Body of pancreas (tissue), 4 donors: ENCODE measurements at places on chromosomes 7 and 10. TPM values are rescaled to one million over a fixed set of nuclear protein-coding genes. Genes with fewer than 3 reads are reported as not detected.

DNA sequence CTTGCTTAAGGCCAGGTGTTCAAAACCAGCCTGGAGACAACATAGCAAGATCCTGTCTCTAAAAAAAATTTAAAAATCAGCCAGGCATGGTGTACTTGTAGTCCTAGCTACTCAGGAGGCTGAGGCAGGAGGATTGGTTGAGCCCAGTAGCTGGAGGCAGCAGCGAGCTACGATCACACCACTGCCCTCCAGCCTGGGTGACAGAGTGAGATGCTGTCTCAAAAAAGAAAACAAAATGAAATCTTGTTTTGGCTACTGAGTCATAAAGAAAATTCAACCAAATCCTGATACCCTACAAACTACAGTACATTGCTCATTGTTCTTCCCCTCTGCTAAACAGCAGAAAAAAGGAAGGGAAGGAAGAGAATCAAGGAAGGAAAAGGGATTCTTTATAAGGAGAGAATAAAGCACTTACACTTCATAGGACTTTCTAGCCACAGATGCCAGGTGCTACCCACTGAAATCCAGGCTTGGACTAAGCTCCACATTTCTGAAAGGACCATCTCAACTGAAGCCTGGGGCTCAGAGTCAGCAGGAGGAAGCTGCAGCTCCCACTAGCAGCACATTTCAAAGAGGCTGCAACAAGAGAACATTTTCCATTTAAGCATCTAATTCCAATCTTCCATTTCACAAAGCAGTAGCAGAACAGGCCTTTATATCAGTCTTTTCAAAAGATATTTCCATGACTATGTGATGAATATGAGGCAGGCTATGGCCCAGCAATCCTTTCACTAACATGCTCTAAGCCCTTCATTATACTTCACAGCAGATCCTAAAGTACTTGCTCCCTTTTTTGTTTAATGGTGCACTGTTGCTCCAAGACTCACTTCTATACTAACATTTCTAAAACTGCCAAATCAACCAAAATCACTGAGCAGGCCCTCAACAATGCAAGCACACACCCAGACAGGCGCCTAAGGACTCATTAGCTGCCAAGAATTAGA lies 13.5 kb downstream of the TNPO3 start:
- no peak for DNase-seq

GRCh38 chr10:44950326-44951225 lies 9.0 kb upstream of the RASSF4 start:
- DNase-seq: no peak

DNA sequence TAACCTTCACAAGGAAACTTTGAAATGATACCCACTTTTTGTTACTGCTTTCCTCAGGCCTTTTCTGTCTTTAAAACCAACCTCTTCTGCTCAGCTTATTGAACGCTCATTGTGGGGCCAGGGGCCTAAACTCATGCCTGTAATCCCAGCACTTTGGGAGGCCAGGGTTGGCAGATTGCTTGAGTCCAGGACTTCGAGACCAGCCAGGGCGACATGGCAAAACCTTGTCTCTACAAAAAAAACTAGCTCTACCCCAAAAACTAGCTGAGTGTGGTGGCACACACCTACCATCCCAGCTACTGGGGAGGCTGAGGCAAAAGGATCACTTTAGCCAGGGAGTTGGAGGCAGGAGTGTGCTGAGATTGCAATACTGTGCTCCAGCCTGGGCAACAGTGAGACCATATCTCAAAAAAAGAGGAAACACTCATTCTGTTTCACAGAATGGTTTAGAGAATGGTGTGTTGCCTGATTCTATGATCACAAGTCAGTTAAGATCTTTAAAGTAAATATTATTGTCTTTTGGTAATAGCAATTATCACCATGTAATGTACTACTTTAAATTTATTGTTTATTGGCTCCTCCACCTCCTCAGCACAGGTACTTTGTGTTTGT lies 51.1 kb downstream of the KCTD7 start:
- DNase-seq: no peak

- no peak for DNase-seq
Observed at GRCh38 chr10:52258799-52259425, 55.2 kb upstream of the DKK1 start.

GRCh38 chr10:121566755-121567154 lies 31.5 kb downstream of the FGFR2 start:
- no peak for DNase-seq

The SLC25A28 gene
- total RNA-seq: 15.3 TPM

DNA sequence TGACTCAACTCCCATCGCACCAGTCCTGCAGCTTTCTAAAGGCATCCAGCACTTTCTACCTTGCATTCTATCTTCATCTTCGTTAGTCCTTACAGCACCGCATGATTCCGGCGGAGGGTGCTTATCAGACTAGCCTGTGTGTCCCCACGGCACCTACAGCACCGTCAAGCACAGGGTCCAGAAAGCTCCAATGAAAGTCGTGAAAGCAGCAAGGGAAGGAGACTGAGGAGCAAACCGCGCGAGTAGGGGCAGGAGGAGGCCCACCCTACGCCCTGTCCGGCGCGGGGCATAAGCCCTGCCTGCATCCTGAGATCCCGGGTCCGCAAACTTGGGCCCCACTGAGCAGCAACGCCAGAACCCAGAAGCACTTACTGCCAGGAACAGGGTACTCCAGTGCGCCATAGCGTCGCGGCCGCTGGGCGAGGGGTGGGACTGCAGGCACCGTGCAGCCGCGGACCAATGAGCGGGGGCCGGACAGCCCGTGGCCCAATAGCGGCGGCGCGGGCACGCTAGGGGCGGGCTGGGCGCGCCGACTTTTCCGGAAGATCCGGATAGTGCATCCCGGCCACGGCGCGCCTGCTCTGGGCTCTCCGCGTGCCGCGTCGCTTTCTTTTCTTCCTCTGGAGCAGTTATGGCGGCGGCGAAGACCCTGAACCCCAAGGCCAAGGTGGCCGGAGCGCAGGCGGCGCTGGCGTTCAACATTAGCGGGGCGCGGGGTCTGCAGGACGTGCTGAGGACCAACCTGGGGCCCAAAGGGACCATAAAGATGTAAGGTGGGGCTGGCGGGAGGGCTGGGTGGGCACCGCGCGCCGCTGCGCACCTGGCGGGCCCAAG lies 122.1 kb upstream of the VKORC1L1 start:
- DNase-seq: peak; percentile 91

The VGF gene
- 3.0 TPM for total RNA-seq

- peak; percentile 65 for DNase-seq
Observed at GRCh38 chr7:74449809-74450397, 3.8 kb upstream of the GTF2IRD1 start.

GRCh38 chr10:82982110-82982608 lies 1107.2 kb downstream of the NRG3 start:
- DNase-seq: no peak

GRCh38 chr7:90552521-90552920 lies 43.6 kb upstream of the CDK14 start:
- DNase-seq: no peak

GRCh38 chr10:106582291-106582690 lies 582.2 kb downstream of the SORCS1 start:
- no peak for DNase-seq

DNA sequence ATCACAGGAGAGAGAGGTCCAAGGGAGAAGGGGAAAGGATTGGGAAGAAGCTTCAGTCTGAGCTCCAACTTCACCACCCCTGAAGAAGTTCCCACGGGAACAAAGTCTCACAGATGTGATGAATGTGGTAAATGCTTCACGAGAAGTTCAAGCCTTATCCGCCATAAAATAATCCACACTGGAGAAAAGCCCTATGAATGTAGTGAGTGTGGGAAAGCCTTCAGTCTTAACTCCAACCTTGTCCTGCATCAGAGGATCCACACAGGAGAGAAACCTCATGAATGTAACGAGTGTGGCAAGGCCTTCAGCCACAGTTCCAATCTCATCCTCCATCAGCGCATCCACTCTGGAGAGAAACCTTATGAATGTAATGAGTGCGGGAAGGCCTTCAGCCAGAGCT lies 16.0 kb upstream of the ZSCAN21 start:
- DNase-seq: no peak

GRCh38 chr7:50467817-50468610 lies 17.9 kb upstream of the FIGNL1 start:
- DNase-seq: peak; percentile 86

The FEZF1 gene
- not detected for total RNA-seq

DNA sequence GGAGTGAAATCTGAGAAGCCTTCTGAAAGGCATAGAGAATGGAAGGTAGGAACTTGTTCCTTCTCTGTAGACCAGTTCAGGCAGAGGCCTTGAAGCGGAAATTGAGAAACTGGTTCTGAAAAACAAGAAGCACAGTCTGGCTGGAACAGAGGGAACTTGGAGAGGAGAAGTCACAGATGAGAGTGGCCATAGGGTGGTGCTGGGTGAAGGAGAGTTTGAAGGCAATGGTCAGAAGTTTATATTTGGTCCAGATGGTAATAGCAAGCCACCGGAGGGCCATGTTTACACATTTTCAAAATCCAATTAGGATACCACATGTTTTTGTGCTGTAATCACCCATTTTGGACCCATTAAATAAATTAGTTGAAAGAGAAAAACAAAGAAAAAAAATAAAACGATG lies 692.5 kb downstream of the INHBA start:
- DNase-seq: no peak

The SLC4A2 gene
- total RNA-seq: 147 TPM

The FOXI2 gene
- not detected for total RNA-seq

DNA sequence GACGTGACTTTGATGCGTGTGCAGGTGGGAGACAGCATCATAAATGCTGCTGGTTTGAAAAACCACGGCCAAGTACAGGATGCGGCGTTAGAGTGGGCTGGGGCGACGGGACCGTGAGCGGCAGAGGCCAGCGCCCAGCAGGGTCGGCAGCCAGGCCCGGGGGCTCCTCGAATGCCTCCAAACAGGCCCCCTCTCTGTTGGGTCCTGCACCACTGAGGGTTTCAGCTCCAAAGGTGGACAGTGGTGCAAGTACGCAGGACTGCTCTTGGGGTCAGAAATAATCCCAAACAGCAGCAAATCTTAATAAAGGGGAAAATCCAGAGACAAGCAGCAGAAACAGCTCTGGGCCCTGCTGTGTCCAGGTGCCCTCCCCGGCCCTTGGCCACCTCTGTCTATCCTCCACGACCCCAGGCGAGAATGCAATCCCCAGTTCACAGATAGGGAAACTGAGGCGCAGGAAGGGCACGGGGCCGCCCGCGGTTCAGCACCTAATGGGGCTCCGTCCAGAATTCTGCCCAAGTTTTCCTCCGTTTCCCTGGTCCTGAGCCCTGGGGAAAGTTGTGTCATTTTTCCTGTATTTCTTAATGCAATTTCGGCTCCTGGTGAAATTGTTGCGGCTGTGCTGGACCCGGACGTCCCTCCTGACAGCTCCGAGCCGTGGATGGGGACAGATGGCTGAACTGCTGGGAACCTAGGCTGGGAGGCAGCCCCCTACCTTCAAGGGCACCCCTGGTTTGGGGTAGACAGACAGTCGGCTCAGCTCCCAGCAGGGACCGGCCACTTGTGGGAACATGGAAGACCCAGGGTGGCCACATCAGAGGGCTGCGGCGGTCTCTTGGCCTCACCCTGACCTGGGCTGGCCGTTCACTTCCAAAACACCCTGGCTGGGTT lies 97.4 kb downstream of the FOXL3 start:
- no peak for DNase-seq

- DNase-seq: no peak
Observed at GRCh38 chr10:111275091-111275490, 198.3 kb downstream of the ADRA2A start.

GRCh38 chr7:2645274-2645868 lies 13.6 kb downstream of the TTYH3 start:
- DNase-seq: no peak

The ELN gene
- 92.6 TPM for total RNA-seq

The SEMA4G gene
- total RNA-seq: 12.5 TPM

GRCh38 chr10:95793401-95794045 lies 37.6 kb downstream of the ENTPD1 start:
- no peak for DNase-seq

- DNase-seq: no peak
Observed at GRCh38 chr7:69817841-69818635, 219.8 kb downstream of the AUTS2 start.

The ADAM22 gene
- 3.6 TPM for total RNA-seq

DNA sequence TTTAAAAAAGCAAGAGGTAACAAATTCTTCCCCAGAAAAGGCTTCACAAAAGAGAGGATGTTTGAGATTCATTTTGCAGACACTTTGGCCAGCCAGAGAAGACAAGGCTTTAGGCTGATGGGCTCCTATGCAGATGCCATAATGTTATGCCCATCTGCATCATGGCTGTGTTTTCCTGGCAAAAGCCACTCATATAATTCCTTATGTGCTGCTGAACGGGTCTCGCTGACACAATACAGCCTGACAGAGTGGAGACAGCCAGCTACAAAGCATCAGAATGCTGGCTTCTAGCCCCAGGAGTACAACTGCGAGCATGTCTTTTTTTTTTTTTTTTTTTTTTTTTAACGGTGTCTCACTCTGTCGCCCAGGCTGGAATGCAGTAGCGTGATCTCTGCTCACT lies 1157.4 kb upstream of the AUTS2 start:
- DNase-seq: no peak

- DNase-seq: no peak
Observed at GRCh38 chr10:75176046-75176445, 34.5 kb upstream of the VDAC2 start.

The EGFR gene
- 42.5 TPM for total RNA-seq

DNA sequence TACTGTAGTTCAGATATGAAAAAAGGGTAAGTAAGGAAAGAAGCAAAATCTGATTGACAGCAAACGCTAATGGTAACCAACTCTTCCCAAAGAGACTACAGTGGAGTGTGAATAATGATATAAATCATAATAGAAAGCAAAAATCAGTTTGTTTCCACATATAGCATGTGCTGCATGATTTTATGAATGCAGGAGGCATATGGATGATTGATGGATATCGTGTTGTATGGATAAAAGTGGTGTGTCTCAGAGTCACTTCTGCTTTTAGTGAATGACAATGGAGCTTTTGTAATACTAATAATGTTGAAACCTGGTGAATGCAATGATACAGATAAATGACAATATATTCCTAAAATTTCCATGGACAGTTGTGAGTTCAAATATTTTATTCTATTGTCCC lies 36.6 kb upstream of the PALS2 start:
- no peak for DNase-seq

DNA sequence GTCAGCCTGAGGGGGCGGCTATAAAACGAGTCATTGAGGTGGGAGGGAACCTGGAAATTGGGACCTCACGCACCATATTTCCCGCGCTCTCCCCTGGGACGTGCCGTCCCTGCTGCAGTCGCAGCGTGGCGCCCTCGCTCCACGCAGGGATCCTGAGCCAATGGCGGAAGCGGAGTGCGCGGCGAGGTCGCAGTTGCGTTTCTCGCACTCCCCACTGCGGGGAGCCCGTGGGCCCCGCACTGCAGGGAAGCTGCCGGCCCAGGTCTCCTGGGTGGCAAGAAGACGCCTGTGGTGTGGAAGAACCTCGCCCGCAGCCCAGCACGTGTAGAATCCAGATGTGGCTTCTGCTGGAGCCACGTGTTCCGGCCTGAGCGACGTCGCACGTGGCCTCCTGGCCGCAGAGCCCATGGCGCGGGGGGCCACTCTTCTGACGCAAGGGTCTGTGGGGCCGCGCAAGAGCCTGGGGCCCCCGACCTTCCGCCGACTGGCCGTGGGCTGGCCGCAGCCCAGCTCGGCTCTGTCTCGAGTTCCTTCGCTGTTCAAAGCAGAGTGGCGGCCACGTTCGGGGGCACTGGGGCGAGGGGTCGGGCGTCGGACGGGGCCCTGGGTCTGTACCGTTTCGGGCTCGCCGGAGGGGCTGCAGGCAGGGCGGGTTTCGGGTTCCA lies 26.4 kb downstream of the HIF1AN start:
- DNase-seq: peak; percentile 73

The LRRC18 gene
- not detected for total RNA-seq

The TMEM236 gene
- total RNA-seq: 0.52 TPM
